ENCODE measurements at places on chromosomes 12 and 14.
A peak's percentile ranks its signal among the peaks of the same experiment; 100 is the strongest.

- peak; percentile 54 for DNase-seq
These were observed 33.5 kb downstream of the C12orf50 start for GRCh38 chr12:87995581-87996178.

DNA sequence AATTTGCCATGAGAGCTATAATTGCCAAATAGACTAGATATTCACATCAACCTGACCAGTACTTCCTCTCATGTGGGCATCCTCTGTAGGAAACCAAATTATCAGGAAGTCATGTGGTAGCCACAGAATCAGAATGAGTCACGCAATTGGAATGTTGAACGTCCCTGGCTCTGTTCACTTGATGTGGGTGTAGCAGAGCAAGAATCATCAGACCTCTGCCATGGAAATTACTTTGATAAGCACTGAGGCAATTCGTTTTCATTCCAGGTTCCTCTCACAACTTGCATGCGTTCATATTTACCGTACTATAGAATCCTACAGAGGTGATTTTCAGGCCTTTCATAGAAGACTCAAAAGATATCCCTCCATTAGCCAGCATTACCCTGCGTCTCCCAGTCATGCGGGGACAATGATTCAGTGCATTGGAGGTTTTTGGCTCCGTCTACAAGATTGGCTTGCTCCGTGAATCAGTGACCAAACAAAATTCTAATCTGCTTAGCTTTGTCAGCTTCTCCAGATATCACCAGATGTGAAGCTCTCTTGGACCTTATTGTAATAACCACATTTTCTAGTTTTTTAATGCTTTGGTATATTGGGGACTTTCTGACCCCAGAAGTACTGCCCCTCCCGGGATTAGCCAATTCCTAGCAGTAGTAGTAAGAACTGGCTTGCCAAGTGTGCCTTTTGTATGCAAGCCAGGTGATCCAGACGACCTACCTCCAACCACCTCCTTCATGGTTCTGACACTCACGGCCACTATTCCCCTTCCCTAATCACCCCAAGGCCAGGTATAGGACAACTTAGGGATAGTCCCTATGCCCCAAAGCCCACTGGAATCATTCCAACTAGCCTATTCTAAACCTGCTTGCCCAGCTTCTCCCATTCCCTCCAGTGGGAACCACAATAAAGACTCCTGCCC lies 133.4 kb downstream of the KICS2 start:
- peak; percentile 90 for DNase-seq

DNA sequence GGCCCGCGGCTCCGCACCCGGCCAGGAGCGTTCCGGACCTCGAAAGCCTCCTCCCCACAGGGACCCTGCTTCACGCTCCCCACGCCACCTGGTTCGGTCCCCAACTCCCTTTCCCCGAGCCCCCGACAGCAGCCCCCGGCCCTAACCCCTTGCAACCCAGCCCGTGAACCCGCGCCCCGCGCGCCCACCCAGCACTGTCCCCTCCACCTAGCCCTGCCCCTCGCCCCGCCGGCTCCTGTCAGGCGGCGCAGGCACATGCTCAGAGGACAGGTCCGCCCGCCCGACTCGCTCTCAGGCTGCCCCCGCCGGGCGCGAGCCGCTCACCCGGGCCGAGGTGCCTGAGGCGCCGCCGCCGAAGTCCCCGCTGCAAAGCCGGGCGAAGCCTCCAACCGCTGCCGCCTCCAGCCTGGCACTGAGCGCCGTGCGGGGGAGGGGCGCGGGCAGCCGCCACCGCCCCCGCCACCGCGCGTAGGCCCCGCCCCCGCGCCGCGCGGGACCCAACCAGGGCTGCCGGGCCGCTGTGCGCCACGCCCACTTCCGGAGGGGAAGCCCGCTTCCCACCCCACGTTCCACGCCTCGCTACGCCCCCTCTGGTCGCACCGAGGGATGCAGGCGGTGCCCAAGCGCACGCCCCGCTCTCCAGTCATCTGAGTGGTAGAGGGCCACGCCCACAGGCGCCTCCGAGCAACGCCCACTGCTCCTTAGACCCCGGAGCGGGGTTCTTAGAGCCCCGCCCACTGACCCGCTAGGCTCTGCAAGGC lies at the start of gene CORO1C:
CORO1C (minus strand) TSS at position 414 of the 761 bp plus-strand sequence. CDS start 30,200 bp downstream, outside the sequence.
- peak; percentile 91 for DNase-seq

GRCh38 chr14:21109377-21110138 lies 8.7 kb downstream of the TMEM253 start:
- DNase-seq = no peak

DNA sequence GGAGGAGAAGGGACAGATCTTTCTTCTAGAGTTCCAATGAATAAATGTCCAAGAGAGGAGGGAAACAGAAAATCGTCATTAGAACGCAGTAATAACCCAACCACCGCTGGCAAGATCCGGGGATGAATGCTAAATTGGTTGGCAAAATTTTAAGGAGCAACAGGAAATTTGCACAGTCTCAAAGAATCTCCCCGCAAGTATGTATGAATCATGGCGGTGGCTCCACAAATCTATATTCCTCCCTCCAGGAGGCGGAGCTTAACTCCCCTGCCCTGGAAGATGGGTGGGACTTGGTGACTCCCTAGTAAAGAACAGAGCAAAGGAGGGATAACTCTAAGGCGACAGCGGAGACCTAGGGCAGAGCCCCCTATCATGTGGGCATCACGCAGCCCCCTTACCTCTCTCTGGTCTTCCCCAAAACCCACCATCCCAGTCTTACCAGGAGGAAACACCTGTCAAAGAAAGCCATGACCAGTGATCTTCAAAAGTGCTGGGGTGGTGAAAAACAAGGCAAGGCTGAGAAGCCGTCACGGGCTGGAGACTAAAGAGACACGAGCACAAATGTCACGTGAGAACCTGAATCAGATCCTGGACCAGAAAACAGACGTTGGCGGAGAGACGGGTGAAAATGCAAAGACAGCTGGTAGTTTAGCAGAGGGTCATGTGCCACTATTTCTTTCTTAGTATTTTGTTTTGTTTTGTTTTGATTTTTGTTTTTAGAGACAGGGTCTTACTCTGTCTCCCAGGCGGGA lies 125.8 kb downstream of the NCOR2 start:
- peak; percentile 81 for DNase-seq

DNA sequence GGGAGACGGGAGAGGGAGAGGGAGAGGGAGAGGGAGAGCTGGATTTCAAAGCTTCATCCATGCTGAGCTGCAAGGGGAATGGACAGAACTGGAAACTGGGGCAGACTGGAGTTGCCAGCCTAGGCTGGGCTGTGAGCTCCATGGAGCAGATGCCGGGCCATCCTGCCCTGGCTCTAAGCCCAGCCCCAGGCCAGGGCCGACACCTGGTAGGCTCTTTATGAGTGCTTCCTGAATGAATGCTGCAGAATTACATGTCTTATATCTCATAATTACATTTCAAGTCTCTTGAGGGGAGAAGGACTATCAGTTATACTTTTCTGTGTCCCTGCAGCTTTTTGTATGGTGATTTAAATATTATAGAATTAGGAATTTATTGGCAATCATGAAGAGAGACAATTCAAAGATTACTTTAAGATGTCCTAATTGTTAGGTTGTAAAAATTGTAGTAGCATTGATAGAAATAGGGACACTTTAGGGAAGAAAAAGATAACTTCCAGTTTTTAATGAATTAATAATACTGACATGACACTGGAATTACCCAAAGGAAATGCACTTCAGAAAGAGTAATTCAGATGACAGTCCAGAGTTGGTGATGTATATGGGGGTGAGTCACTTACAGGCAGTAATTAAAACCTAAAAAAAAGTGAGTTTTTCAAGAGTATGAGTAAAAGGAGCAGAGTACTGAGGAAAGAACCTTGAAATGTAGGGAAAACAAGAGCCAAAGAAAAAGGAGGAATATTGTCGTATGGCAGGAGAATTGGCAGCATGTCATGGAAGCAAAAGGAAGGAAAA lies 29.0 kb downstream of the SCYL2 start:
- peak; percentile 17 for DNase-seq

DNA sequence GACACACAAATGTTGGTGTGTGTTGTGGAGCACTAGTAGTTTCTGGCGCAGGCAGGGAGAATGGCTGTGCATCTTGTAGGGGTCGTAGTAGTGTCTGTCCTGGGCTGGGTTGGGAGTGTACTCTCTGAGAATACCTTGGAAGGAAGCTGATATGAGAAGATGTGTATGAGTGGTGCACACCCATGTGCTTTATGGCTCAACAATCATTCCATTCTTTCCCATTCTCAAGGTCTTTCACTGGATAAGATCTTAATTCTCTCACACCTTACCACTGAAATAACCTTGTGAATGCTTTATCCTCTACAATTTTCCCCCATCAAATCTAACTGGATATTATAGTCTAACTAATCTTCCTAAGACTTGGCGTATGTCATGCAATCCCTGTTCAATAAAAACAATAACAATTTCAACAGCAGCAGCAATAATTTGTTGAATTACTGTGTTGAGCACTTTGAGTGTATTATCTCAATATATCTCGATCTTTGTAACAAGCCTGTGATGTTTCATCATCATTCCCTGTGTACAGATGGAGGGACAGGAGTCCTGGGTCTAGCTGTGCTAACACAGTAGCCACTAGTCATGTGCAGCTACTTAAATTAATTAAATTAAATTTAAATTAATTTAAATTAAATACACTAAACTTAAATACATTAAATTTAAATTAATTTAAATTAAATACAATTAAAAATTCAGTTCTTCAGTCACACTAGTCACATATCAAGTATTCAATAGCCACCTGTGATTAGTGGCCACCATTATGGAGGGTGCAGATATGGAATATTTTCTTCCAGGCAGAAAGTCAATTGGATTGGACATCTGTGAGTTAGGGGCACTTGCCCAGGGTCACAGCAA lies 3.6 kb upstream of the SLC48A1 start:
- DNase-seq = no peak

GRCh38 chr12:48764521-48764920 lies 24.4 kb downstream of the ADCY6 start:
- DNase-seq = no peak

DNA sequence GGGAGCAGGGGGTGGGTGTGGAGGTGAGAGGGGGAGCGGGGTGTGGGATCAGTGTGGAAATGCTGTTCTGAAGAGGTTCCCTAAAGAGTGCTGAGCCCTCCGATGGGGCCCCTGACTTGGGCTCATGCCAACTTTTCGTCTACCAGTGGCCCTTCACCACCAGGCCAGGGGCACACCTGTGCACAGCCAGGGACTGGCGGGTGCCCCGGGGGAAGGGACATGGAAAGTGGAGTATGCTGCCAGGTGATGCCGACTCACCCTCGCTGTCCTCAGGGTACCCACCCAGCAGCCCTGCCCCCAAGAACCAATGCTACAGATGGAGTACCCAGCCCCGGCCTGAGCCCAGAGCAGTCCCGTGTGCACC lies 26.2 kb downstream of the AMN start:
- no peak for DNase-seq

DNA sequence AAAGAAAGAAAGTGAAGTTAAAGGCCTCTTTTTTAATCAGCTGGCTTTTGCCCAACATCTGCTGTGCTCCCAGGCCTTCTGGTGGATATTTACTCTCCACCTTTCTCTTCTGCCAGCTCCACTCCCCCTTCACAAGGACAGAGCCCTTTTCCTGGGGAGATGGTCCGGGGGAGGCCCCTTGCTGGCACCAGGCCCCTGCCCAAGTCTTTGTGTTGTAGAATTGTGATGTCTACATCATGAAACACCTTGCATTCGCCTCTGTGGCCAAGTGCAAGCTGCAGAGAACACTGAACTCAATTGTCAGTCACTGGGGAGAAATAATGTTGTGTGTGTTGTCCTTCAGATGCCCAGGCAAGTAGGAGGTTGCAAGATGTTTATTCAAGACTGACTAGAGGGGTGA lies 150.3 kb downstream of the DPF3 start:
- no peak for DNase-seq

GRCh38 chr12:4026020-4026358 lies 152.8 kb upstream of the PARP11 start:
- DNase-seq = no peak

- DNase-seq = no peak
These were observed 48.1 kb downstream of the KLRG1 start for GRCh38 chr12:9037431-9037830.

DNA sequence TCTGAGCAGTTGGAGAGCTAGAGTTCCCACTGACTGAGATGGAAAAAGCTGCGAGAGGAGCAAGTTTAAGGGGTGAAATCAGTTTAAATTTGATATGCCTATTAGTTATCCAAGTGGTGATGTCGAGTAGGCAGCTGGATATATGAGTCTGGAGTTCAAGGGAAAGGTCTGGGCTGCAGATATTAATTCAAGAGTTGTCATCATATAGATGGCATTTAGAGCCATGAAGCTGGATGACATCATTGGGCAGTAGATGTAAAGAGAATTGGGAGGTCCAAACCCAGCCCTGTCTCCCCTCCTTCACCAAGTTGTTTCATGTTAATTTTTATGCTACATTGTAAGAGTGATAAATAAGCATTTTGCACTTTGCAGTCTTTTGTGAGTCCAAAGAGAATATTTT lies 898.1 kb downstream of the GALC start:
- no peak for DNase-seq

DNA sequence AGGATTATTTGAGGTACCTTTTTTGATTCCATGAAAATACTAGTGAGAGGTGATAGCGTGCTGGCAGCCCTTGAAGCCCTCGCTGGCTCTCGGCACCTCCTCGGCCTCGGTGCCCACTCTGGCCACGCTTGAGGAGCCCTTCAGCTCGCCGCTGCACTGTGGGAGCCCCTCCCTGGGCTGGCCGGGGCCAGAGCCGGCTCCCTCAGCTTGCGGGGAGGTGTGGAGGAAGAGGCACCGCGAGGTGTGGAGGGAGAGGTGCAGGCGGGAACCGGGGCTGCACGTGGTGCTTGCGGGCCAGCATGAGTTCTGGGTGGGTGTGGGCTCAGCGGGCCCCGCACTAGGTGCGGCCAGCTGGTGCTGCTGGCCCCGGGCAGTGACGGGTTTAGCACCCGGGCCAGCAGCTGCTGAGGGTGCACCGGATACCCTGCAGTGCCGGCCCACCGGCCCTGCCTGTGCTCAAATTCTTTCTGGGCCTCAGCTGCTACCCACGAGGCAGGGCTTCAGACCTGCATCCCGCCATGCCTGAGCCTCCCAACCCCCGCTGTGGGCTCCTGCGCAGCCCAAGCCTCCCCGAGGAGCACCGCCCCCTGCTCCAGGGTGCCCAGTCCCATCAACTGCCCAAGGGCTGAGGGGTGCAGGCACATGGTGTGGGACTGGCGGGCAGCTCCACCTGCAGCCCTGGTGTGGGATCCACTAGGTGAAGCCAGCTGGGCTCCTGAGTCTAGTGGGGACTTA lies 7.4 kb downstream of the MOK start:
- no peak for DNase-seq

- DNase-seq = no peak
These were observed 7.6 kb downstream of the BAZ2A start for GRCh38 chr12:56622535-56622934.

Data from stromal cell of bone marrow (primary cell).